ENCODE measurements at places on chromosomes 2 and 18.

DNA sequence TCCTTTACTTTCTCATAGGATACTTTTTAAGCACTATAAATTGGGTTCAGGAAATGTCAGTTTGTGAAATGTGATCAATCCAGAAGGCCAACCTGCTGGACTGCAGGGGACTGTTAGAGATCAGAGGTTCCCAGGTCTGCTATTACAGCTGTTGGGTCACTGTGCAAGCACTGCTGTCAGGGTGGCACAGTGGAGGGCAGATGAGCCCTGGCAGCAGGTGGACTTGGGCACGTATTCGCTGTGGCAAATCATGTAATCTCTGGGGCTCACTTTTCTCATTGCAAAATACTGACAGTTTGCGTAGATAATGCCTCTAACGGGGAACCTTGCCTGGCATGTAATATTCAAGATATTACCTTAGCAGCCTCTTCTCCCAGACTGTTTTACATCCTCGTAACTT, 18.1 kb downstream of the RAB31 start:
- no peak for DNase-seq

GRCh38 chr2:75268112-75268511, 68.8 kb upstream of the TACR1 start:
- DNase-seq: no peak

DNA sequence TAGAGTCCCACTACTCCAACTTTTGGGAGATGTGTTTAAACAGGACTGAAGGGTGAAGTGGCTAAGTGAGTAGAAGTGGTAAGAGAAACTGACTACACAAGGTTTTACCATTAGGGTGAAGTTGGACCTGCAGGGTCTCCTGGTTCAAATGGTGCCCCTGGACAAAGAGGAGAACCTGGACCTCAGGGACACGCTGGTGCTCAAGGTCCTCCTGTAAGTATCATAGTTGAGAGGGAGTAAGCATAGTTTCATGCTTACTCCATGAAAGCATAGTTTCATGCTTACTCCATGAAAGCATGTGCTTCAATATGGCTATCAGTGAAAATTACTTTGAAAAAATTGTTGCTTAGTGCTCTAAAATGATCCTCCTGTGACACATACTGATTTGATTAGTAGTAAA, 19.1 kb downstream of the COL3A1 start:
- DNase-seq: no peak

GRCh38 chr18:48340560-48340959, 68.6 kb downstream of the ZBTB7C start:
- no peak for DNase-seq

DNA sequence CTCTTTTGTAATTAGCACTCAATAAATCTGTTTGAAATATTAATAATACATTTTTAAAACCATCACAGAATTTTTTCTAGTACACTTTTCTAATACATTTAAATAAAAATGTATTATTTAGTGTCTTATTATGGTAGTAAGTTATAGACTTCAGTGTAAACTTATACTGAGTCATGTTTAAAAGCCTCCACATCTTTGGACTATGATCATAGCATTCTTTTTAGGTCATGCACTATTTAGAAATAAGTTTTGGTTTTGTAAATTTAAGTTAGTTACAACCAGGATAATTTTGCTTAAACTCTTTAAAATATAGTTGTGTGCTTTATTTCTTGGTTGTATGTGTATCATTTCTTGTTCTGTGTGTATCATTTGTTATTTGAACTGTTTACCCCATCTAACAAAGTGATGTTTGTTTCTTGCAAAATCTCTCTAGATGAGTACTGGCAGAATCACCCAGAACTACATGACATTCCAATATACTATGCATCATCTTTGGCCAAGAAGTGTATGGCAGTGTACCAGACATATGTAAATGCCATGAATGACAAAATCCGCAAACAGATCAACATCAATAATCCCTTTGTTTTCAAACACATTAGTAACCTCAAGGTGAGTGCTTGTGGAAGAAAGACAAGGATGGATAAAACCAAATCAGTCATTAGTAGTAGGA, 16.7 kb downstream of the CPSF3 start:
- DNase-seq: peak; percentile 58

All from fibroblast of skin of scalp (primary cell).